ENCODE measurements at places on chromosomes 12 and 14. TPM values are rescaled to one million over a fixed set of nuclear protein-coding genes. Genes with fewer than 3 reads are reported as not detected.

GRCh38 chr14:96626916-96627315 is 124.7 kb downstream of the PAPOLA start:
- no peak for DNase-seq

- no peak for DNase-seq
Measured at GRCh38 chr14:36652542-36653201, 9.0 kb upstream of the PAX9 start.

- DNase-seq: peak; percentile 58
Measured at GRCh38 chr14:23115039-23115731, 3.9 kb downstream of the CEBPE start.

- DNase-seq: peak; percentile 82
Measured at GRCh38 chr14:56422703-56423213, 156.8 kb upstream of the TMEM260 start.

GRCh38 chr14:80239631-80240030 is 28.3 kb upstream of the DIO2 start:
- DNase-seq: no peak

DNA sequence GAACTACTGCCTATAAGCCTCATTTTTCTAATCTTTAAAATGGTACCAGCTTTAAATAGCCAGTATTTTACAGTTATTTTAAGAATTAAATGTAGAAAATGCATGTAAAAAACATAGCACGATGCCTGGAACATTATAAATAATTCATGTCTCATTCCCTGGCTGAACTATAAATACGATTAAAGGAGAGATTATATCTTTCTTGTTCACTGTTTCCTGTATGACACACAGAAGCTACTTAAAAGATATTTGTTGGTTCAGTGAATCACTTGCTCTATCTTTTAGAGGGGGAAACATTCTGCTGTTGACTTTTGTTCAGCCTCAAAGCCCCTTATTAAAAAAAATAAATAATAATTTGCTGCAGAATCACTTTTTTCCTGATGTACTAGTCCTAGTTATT is 406.9 kb downstream of the LRFN5 start:
- DNase-seq: no peak

DNA sequence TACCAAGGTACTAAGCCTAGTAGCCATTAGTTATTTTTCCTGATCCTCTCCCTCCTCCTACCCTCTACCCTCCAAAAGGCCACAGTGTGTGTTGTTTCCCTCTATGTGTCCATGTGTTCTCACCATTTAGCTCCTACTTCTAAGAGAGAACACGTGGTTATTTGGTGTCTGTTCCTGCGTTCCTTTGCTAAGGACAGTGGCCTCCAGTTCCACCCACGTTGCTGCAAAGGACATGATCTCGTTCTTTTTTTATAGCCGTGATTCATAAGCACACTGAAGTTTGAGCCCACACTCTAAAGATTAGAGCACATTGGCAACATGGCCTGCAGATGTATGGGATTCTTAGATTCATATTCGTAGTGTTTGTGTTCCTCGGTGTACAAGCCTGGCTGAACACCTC is 8.1 kb upstream of the STX2 start:
- no peak for DNase-seq

DNA sequence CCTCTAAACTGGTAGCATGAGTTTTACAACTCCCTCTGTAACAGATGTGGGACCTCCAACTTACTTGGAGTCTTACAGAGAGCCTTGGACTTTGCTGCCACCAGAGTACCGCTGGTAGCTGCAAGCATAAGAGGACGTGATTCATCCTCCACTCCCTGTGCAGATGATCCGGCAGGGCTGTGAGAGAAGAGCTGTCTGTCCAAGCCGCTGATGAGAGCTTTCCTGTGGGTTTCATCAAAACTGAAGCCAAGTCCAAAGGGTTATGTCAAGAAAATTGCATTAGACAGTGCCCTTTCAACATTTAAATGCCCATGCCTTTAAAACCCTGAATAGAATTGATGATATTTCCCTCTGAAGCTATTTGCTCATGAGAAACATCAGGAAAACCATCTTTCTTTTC is 85.8 kb downstream of the LLPH start:
- no peak for DNase-seq

The EMP1 gene
- polyA plus RNA-seq: 153 TPM

The KLRD1 gene
- polyA plus RNA-seq: 2.5 TPM

The VDR gene
- 60.5 TPM for polyA plus RNA-seq

The HOXC9 gene
- not detected for polyA plus RNA-seq

The VRTN gene
- 0.25 TPM for polyA plus RNA-seq

The PROX2 gene
- not detected for polyA plus RNA-seq

Measured in sigmoid colon (tissue), 7 donors.